EL (cell line): ENCODE measurements at places on chromosomes 7 and 10.

DNA sequence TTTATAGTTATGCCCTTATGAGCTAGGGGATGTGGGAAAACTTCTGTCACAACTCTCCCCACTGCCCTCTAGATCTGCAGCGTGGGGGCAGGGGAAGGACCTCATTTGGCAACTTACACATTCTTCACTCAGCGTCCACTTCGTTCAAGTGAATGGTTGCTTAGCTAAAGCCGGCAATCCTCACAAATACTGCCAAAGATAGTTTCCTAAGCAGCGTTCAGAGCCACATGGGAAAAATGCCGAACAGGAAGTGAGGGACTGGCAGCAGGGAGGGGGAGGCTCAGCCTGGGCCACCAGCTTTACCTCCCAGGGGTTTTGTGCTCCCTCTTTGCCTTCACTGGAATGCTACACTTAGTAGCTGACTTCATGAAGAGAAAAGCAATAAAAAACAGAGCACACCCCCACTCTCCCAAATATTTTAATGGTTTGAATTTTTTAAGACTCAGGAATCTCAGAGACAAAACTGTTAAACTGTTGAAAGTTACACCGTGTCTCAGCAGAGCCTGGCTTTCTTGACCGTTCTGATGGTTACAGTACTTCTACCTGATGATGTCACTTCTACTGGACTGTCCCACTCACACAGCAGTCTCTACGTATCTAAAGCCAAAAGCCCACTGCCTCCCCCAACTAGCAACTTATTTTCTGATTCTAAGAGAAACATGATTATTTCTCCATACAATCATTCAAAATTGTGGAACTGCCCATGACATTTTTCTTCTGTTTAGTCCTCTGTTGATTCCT is 10.4 kb downstream of the GRM3 start:
- no peak for DNase-seq

DNA sequence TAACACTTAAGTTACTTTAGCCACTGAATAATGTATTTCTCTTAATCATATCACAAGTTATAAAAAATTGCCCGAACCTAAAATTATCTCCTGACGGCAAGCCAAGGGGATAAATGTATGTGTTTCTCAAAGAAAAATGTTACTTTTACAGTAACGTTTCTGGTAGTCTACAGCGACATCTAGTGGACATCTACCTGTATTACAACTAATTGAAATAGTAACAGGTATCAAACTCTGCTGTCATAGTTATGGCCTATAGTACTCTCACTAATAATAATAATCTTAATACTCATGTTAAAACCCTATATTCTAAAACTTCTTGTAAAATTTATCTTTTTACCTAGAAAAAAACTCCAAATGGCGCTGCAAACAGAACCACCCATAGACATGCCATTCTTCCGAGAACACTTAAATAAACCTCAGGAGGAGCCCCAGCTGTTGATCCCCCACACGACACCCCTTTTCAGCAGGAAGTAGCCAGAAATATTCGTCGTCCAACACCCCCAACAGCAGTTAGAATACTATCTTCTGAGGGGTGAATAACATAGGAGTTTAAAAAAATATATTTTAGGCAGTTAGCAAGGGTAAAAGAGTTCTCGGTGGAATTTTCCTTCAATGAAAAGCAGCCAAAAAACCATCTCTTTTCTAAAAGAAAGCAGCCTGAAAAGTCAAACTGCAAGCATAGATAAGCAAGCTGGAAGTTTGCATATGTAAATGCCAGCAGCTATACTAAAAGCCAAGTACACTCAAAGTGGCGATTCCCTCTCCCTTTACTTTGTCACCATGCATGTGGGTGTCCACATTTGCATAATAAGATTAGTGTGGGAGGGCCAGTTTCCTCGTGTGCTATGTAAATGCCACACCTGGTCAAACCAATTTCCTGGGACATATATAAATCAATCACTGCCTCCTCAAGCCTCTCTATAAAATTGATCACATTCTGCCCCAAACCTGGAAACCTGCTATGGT is 40.5 kb upstream of the ZNF107 start:
- DNase-seq, result peak; percentile 1

GRCh38 chr10:124152139-124153022 is 59.0 kb upstream of the CHST15 start:
- DNase-seq, result peak; percentile 90

DNA sequence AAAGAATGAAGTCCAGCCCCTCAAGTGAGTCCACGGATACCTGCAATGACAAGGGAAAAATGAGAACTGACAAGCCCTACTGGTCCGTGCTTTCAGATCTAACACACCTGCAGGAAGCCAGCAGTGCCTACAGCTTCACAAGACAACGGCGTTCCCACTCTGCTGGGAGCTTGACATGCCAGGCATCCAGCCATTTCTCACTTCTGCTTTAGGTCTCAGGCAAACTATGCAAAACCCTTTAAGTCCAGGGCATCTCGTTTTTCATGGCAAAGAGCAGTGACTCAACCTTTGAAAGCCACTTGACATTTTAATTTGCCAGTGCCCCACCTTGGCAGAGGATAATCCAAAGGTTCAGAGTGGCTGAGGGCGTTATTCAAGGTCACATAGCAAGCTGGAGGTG is 49.1 kb upstream of the GPAM start:
- no peak for DNase-seq

GRCh38 chr7:40879941-40880543 is 745.2 kb downstream of the SUGCT start:
- DNase-seq, result no peak

GRCh38 chr7:97002555-97003261 is 2.6 kb upstream of the DLX6 start:
- no peak for DNase-seq

DNA sequence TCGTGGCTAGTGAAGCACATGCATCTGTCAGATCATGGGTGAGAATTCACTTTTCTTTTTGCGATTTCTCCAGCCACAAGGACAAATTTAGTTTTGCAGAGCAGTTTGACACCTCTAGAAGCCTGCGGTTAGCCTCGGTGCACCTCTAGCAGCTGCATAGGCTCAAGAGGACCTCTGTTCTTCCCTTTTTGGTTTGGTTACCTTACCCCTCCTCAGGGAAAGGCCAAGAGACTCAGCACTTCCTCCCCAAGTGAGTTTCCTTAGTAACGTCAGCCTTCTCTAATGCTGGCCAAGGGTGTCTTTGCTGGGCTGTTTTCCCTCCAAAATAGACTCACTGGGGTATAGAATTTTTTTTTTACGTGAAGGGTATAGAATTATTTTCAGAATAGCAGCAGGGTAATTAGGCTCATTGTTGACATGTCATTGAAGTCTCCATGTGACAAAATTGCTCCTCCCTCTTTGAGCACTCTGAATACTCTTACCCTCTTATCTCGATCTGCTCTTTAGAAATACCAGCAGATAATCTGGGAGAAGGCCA is 97.8 kb downstream of the AUTS2 start:
- DNase-seq, result no peak

- DNase-seq, result no peak
Measured at GRCh38 chr7:2824678-2825461, 19.2 kb downstream of the GNA12 start.

DNA sequence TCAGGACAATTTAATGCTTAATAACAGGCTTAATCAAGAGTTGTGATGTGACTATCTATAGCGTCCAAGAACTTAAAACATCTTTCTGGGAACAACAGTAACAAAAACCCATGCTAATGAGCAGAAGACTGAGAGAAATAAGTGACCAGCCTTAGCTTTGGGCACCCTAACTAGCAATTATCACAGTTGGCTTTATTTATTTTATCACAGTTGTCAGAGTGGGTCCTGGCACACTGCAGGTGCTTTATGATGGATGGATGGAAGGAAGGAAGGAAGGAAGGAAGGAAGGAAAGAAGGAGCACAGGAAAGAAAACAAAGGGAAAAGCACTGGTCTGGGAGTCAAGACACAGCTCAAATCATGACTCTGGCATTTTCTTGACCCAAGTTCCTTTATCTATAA is 181.1 kb downstream of the SKAP2 start:
- no peak for DNase-seq

DNA sequence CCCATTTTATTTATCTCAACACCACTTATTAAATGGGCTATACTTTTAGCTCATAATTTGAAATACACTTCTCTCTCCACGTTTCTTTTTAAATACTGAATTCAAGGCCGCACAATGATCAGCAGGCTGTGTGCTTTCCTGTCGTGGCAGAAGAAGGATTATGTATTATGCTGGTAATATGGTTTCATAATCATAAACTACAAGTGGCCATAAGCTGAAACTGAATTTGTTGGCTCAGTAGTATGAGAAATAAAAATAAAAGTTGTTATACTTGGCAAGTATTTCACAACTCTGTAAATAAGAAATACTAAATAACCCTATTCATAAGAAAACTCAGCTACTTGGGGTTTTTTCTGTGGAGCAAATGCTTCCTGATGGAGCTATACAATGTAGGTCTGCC is 313.6 kb downstream of the DOCK4 start:
- no peak for DNase-seq

- no peak for DNase-seq
Measured at GRCh38 chr7:9241826-9242225, 808.4 kb downstream of the NXPH1 start.

- no peak for DNase-seq
Measured at GRCh38 chr10:526651-527312, 162.7 kb downstream of the DIP2C start.

DNA sequence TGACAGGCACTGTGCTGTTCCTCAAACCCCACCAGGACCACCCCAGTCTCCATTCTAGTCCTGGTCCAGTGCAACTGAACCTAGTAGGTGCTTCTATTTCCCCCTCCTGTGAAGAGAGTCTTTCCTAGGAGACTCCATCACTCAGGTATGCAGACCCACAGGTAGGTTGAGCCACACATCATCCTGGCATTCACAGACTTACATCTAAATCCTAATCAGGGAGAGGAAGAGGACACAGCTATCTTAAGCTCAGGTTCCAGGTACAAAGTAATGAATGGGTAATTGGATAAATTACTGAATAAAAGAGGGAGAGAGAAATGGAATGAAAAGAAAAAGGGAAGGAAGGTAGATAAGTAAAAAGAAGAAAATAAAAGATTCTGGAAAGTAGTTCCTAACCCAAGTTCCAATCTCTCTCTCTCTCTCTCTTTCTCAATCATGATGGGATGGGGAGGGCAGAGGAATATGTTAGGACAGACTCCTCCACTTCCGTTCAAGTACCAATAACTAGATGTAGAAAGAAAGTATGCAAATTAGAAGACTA is 139.8 kb upstream of the NAMPT start:
- no peak for DNase-seq

DNA sequence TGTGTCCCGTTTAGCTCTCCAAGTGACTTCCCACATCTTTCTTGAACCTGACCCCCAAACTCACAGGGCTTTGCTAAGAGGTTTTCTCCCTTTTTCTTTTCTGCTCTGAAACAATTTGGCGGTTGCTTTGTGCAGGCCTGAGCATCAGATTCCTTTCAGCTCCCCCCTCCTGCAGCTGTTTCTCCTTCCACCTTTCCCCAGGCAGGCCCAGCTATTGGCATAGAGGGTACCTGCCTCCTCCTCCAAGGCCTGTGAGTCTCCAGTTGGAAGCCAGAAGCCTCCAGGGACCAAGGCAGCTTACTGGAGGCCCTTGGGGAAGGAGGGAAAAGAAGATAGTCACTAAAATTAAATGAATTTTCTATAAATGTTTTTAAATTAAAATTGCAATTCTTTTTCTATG is 7.7 kb downstream of the VAX1 start:
- DNase-seq, result no peak

- no peak for DNase-seq
Measured at GRCh38 chr10:96450529-96451207, 63.1 kb downstream of the TLL2 start.

DNA sequence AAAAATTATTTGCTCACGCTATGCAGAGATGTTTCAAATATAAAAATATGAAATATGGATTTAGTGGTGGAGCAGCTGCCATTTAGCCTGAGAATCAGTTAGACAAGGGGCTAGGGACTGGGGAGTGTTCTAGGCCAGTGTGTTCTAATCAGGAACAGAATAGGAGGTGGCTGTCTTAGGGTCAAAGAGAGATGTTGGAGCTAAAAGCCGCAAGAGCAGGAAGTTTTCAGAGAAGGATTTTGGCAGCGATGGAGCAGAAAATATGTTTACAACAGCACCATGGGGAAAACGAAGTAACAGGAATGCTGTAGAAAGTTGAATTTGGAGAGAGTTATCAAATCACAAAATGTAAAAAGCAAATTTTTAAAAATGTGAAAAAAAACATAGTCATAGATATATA is 314.0 kb upstream of the SEMA3A start:
- DNase-seq, result no peak

GRCh38 chr7:5692112-5692844 is 89.2 kb downstream of the RNF216 start:
- DNase-seq, result peak; percentile 96

GRCh38 chr7:66356277-66356721 is 151.2 kb downstream of the TPST1 start:
- peak; percentile 69 for DNase-seq

DNA sequence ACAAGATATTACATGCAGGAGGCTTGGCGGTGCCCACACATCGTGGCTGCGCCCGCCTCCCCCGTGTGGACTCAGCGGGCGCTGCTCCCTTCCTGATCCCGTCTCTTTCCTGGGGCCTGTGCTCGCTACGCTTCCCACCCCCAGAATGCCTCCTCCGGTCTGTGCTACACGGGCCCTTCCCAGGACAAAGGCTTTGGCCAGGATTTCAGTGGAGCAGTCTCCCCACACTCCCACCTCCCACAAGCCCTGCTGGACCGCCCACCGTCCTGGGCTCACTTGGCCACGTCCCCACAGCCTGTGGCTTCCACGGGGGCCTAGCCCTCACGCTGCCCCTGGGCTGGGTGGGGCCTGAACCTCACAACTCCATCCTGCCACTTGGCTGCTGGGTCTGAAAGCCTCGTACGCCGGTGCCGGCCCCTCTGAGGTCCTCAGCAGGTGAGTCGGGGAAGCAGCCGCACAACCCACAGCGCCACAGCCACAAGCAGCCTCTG is 17.3 kb downstream of the CFAP46 start:
- no peak for DNase-seq

GRCh38 chr7:2231992-2232765 is 566 bp downstream of the MAD1L1 start:
- DNase-seq, result peak; percentile 29

- no peak for DNase-seq
Measured at GRCh38 chr7:42440951-42441350, 203.9 kb upstream of the GLI3 start.

DNA sequence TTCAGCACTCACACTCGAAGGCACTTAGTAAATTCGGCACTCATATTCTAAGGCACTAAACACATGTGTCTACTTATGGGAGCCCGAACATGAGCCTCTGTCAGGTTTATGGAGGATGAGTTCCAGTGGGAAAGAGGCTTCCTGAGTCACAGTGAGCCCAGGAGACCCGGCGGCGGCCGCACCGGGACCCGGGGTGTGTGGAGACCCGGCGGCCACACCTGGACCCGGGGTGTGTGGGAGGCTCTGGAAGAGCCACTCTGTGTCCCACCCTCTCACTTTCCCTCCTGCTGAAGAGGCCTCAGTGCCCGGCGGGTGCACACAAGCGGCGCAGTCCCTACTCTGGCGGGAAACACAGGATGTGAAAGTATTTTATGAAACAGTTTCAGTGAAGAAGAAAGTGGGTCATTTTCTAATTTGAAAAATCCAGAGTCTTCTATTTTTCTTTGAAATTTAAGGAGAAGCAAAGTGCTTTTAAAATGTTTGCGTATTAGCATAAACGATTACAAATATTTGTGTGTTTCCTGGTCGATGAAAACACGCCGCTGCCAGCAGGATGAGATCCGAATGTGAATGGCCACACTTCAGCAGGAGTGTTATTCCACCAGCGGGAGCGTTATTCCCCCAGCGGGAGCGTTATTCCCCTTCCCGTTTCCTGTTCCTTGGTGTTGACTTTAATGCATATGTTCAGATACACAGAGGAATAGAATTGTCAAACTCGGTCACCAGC is 625.1 kb downstream of the DNAJB6 start:
- DNase-seq, result no peak
